ENCODE measurements at places on chromosomes 6 and 20.

DNA sequence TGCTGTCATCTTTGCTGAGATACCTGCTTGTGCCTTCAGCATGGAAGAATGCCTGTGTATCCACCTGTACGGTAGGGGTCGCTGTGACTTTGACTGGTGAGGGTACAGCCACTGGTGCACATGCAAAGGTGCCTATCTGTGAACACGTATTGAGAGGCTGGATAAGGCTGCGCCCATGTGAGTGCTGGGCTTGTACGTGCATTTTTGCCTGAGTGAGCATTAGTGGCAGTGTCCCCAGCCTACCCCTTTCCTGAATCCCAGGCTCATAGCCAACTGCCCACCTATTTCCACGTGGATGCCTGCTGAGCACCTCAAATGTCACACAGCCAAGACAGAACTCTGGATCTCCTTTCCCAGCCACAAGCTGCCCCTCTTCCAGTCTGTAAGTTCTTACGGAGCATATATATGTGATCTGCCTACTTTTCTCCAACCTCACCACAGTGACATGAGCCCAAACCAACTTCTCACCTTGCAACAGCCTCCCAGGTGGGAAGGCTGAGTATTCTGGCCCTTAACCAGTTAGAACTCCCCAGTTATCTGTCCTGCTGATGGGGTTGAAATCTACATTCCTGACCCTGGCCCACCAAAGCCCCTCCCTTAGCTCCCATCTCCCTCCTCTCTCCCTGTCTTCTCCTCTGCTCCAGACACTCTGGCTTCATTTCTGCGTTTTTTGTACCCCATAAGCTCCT is 1.1 kb upstream of the SLC2A10 start:
- no peak for DNase-seq

- DNase-seq: no peak
Observed at GRCh38 chr6:12767016-12767415, 50.4 kb downstream of the PHACTR1 start.

GRCh38 chr6:12111363-12111670 is 99.2 kb downstream of the HIVEP1 start:
- DNase-seq: no peak

GRCh38 chr6:128515550-128516513 is 4.6 kb downstream of the PTPRK start:
- no peak for DNase-seq

GRCh38 chr20:58366866-58367265 is 22.2 kb upstream of the VAPB start:
- no peak for DNase-seq

- no peak for DNase-seq
Observed at GRCh38 chr6:144315226-144315980, 30.3 kb downstream of the UTRN start.

DNA sequence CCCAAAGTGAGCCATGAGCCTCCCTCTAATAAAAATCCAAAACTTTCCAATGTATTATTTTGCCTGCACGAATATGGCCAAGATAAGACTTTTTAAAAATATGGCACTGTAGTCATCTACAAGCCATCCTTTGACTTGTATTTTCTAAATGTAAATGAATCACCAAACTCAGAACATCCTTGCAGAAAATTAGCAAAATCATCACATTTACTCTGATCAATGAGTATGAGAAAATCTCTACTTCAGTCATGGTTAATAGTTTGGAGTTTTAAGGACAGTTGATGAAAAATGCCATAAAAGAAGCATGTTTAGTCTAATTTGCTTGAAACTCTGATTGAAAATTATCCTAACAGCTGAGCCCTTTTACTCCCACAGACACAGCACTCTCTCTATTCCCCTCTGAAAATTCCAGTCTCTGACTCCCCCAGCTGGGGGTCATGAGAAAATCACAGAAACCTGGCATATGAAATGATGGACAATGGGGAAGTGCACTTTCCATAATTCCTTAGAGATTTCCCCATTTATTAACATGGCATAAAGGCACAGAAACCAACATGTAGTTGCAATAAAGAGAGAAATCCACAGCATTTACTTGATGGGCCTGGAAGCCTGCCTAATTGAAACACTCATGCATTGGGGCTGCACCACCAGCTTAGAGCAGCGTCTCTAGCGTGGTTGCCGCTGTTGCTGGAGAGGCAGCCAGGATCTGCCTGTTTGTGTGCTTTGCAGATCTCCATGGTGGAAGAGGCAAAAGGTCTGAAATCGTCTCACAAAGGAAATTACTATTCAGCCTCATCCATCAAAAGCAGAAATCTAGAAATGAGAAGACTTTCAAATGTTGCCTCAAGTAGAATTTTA is 214.0 kb downstream of the WDR27 start:
- no peak for DNase-seq

DNA sequence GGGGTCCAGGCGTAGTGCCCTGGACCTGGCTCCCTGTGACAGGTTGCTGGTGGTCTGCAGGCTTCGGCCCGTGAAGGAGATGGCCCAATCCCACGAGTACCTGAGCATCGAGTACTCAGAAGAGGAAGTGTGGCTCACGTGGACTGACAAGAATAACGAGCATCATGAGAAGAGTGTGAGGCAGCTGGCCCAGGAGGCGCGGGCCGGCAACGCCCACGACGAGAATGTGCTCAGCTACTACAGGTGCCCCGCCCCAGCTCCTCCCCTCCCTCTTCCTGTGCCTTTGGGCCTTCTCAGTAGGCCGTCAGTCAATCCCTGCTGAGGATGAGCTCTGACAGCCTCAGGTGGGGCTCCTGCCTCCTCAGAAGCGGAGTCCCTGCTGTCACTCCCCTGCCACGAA is 42.6 kb downstream of the UQCC2 start:
- peak; percentile 13 for DNase-seq

DNA sequence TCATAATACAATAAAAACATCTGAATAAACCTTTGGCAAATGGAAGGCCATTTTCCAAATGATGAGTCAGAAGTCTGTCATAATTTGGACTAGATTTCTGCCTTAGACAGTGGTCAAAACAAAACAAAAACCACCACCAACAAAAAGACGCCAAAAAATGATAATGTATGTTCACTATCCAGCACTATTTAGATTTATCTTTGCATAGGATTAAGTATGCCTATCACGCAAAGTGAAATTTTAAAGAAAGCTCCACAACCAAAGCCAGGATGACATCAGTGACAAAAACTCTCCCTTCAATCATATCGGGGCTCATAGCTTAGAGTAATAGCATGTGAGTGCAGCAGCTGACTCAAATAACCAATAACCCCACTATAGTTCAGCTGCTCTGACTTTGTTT is 201.9 kb downstream of the MOXD1 start:
- no peak for DNase-seq
